ENCODE measurements at places on chromosomes 2 and 18.

GRCh38 chr18:79275461-79275860, 120.3 kb upstream of the NFATC1 start:
- DNase-seq: no peak

GRCh38 chr2:101012706-101013181, 10.7 kb downstream of the RPL31 start:
- DNase-seq: peak; percentile 32

DNA sequence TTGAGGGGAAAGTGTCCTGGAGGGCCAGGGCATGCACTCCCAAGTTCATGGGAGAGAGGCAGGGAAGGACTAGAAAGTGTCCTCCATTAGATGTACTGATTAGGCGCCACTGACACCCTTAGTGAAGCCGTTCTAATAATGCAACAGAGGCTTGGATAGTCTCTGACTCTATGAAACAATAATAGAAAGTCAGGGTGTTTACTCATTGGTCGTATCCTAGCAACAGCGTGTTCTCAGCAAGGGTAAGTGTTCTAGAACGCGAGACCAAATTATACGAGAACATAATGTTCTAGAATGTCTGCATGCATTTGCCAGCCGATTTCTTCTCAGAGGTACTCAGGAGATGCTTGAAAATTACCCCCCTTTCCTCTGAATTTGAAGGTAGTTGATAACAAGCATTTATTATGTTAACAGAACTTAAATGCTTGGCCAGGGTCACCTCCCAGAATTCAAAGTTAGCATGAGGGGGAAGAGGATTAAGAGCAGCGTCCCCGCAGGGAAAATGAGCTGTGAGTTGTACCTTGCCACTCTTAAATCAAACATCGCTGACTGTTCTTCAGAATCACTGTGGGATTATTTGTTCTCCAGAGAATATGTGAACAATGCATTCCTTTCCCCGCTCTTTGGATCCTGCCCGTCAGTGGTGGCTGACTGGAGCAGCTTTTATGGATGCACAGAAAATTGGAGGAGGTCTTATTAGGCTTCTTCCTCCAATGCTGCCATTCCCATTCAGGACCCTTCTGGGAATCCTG, 33.7 kb upstream of the PDIA6 start:
- DNase-seq: no peak

DNA sequence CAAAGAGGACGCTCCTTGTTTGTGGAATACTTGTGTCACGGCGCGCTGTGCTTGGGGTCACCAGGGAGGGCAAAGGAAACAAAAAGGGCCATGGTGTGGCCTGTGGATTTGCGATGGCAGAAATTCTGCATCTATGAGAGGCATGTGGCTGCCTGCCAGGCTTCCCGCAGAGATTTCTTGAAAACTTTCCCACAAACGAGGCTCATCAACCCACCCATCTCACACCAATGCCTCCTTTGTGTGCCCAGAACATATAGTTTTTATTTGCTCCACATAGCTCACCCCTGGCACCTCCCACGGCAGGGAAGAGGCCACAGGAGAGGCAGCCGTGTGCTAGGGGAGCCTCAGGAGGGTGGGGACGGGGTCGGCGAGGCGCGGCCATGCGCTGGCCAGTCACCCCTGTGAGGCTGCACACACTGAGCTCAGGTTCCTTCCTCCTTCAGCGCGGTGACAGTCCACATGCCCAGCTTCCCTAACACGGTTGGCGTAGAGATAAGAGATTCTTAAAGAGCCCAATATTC, 100.3 kb downstream of the MBP start:
- no peak for DNase-seq

GRCh38 chr2:138602166-138602460, 100.5 kb downstream of the SPOPL start:
- peak; percentile 38 for DNase-seq

DNA sequence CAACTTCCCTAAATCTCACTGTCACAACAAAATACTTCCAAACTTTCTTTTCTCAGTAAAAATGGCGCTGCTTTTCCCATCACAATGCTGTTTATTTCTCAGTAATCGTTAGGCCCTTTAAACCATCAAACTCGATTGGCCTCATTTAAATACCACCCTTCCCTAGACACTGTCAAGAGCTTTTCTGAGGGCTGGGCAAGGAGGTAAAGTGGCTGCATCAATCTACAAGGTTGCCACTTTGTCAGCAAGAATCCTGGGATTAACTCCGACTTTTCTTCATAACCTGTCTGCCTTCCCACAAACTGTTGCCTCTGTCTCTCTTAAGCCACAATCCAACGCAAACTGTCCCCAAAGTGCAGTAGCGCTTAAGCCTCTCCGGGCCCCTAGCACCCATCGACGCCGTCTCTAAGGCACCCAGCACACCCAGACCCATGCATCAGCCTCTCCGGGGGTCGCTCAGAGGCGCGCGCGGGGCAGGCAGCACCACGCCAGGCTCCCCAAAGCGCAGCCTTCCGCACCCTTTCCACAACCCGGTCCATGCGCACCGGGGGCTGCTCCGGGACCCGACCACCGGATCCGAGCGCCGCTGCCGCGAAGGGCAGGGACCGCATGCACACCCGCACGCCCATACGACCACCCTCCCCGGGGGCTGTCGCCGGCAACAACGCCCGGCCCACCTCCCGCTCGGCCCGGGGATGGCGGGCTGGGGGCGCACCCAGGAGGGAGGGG, 683 bp downstream of the MBOAT2 start:
- peak; percentile 29 for DNase-seq

GRCh38 chr2:74039611-74040010, 54.9 kb downstream of the TET3 start:
- DNase-seq: no peak

DNA sequence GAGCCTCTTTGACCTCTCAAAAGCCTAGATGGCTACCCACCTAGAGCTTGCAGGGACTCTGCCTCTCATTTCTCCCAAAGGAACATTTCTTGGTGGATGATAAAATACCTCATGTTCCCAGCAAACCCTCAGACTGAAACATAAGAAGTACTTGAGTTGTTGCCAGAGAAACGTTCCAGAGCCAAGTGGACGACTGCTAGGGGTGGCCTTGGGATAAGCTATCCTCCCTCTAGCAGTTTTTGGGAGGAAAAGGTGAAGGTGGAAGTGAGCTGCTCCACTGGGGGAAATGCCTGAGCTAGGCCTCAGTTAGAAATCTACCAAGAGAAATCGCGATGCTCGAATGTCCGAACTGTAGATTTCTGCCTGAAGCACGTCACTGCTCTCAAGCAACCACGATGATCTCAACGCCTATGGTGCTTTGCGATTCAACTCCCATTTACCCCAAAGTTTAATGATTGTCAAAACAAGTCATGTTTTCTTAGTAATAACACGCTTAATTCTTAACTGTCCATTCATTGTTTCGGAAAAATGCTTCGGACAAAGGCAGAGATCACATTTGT, 91.5 kb downstream of the CCBE1 start:
- DNase-seq: no peak

GRCh38 chr18:986552-986951, 81.9 kb downstream of the ADCYAP1 start:
- DNase-seq: no peak

DNA sequence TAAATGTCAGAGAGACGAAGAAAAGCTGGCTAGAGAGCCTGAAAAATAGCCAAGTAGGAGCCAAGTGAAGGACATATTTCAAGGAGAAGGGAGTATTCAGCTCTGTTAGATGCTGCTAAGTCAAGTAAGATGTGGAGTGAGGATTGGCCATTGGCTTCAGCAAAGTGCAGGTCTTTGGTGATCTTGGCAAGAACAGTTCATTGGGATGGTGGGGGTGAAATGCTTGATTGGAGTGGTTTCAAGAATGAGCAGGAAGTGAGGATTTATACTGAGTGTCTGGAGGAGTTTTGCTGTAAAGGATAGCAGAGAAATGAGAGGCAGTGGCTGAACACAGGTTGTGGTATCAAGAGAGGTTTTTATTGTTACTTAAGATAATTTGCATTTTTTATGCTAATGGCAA, 139.7 kb downstream of the PRPF40A start:
- DNase-seq: no peak

- DNase-seq: peak; percentile 28
These were observed 659 bp upstream of the COX5B start for GRCh38 chr2:97645112-97645694.

- DNase-seq: no peak
These were observed 27.3 kb upstream of the TNP1 start for GRCh38 chr2:216887138-216887537.

DNA sequence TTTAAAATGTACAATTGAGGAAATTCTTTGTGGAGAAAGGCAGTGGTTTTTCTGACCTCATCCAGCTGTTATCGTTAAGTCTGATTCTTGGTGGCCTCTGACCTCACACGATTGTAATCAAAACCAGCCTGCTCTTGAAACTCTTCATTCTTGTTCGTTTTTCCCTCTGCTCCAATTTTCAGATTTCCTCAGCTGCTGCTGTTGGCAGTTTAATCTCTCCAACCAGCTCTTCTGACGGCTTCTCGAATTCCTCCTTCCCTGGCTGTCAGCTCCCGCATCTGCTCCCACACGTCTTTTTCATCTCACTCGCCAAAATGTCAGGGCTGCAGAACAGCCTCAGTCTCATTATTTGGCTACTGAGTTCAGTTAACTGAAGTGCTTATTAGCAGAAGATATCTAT, 136.1 kb downstream of the DCDC2C start:
- DNase-seq: no peak

DNA sequence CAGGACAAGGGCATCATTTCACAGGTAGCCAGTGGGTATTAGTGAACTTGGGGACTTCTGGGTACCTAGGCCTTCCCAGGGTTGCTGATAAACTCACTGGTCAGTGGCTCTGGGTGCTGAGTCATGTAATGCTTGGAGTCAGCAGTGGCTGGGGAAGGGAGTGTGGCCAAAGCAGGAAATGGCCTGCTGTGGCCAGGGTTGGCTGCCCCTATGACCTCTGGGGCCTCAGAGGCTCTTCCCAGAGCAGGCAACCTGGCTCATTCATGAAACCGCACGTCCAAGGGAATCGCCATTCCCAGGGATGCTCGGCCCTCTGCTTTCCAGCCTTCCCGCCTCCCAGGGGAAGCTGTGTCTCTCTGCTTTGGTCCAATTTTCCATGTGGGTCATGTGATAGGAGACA, 294.9 kb downstream of the DYSF start:
- no peak for DNase-seq

- no peak for DNase-seq
These were observed 4.7 kb downstream of the NRP2 start for GRCh38 chr2:205686783-205687640.

DNA sequence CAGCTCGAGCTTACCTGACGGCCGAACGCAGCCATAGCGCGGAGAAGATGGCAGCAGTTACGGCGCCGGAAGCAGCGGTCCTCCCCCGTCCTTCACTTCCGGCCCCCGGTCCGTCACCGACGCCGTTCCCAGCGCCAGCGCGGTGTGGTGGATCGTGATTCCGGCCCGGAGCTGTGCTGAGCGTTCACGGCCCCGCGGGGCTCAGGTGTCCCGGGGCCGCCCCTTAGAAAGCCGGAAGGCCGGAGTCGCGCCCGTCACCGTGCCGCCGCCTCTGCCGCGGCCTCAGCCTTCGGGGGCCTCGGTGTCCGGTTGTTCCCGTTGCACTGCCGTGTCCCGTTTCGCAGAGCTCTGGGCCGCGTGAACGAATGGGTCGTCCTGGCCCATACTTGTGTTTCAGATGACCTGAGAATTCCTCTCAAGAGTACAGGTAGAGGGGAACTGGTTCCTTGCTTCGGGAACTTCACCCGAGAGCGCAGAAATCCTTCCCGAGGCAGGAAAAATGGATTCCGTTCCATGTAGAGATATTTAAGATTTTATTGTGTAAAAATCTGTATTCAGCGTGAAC, at the start of gene MTERF4:
Gene MTERF4, minus strand, starts transcription at position 49 of the 565 bp plus-strand sequence. Its CDS starts 14 bp downstream, at position 35.
- peak; percentile 90 for DNase-seq

DNA sequence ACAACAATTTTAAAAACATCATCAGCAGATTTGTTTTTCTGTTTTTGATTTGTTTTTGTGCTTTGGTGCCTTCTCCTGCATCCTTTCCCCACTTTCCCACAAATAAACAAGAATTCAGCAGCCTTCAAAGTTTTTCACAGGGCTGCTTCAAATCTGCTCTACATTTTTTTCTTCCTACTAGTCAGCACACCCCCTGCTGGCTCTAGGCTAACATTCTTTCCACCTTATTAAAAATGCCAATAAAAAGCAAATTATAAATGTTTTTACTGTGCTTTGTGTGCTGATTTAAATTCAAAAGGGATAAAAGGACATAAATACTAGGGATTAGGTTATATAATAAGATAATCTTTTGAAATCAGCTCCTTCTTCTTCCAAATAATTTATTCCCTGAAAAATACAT, 6.2 kb upstream of the CNTNAP5 start:
- no peak for DNase-seq

DNA sequence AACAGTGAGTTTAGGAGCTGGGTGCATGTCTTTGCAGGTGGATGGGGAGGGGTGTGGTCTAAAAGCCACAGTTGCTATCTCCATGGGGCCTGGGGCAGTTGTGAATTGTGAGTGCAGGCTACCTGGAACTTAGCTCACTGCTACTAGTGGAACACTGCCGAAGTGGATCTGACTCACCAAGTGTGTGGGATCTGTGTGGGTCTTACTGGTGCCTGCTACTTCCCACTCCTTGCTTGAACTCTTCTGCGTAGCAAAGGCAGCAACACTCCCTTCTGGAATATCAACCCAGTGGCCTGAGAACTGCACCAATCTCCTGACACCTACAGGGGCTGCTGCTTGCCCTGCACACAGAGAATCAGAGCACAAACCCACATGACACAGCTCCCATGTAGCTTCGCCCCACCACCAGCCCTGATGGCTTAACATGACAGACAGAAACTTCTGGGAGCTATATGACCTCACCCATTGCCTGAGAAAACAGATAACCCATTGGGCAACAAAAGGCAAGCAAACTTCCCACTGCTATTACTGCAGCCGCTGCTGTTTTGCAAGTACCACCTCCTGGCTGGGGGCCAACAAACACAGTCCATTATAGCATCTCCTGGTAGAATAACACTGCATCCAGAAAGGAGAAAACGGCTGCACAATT, 455.1 kb upstream of the DDX18 start:
- DNase-seq: peak; percentile 67

DNA sequence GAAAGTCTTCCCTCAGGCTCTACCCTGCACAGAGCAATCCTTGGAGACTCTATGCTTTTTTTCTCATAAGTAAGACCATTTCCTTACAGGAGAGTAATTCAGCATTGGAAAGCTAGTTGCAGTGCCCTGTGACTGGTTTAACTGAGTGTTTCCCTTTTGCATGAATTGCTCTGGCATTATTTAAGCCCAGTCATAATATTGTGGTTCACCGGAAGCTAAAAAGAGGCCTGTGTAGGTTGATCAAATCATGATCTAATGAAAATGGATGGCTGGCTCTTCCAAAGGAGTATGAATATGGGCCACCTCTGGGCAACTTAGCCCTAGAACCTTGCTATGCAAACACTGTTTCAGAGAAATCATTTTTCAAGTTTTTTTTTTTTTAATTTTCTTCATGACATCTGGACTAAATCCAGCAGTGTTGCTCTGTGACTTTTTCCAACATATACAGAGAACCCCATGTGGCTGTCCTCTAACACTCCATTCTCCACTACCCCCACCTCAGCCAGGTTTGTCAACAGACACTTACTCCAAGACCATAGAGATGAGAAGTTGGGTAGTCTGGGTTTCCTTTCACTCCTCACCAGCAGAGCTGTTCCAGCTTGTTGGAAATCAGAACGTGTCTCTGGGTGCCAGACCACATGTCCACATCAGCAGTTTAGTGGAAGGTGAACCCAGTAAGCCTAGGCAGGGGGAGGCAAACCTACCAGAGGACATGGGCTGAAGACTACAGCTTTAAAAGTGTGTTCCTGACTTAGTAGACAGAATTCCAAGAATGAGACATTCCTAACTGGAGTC, 175.2 kb upstream of the SLC14A2 start:
- DNase-seq: no peak

Data from NCI-H2081 (cell line).